ENCODE measurements at places on chromosomes 5 and 9.
A peak's percentile ranks its signal among the peaks of the same experiment; 100 is the strongest.

- DNase-seq = no peak
Measured at GRCh38 chr9:101739311-101739710, 864 bp upstream of the GRIN3A start.

- DNase-seq = no peak
Measured at GRCh38 chr5:150313501-150313900, 10.8 kb upstream of the ARSI start.

DNA sequence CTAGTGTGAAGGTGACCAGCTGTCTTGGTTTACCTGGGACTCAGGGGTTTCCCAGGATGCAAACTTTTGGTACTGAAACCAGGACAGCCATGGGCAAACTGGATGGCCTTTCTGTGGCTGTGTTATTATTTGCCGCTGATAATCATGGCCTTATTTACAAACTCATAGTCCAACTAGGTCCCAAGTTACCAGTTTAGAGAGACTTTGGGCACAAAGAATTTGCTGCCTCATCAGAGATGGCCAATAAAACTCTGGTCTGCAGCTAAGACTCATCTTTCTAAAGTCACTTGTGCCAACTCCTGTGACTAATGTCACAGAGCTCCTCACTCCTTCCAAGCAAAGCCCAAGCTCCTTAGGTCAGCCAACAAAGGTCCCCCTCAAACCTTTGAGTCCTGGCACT, 47.5 kb upstream of the PLPP6 start:
- no peak for DNase-seq

DNA sequence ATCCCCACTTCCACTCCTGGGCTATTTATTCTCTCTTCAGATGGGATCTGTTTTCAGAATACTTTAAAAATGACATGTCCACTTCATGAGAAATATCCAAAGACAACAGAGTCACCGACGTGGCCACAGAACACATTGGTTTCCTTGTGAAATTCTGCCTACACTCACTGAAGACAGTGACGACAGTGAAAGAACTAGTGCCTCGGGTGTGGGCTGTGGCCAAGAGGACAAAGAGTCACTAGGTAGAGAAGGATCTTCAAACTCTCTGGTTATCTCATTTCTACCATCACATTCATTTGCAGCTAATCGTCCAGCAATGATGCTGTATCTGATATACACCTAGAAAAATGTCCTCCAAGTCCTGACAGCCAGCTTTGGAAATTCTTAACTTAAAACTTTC, 59.1 kb downstream of the HABP4 start:
- DNase-seq = no peak

DNA sequence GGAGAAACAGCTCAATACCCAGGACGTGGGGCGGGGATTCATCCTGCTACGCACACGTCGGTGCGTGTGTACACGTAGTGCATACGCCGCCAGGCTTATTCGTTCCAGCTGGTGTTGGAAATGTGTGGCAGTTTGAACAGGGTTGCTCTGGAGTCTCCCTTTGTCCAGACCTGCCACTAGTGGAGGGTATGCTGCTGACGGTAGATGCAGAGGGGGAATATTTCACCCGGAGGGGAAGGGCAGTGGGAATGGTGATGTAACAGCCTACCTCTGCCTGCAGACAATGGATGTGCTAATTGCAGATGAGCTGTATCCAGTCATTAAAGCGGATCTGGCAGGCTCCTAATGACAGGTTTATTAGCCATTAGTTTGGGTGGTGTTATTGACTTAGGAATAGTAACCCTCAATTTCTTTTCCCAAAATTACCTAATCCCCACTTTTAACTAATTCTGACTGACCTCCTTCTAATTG, 142.7 kb downstream of the PAX5 start:
- DNase-seq = no peak

- no peak for DNase-seq
Measured at GRCh38 chr5:107169867-107170266, 500.9 kb downstream of the EFNA5 start.

GRCh38 chr9:27659571-27659970, 86.3 kb upstream of the C9orf72 start:
- no peak for DNase-seq

DNA sequence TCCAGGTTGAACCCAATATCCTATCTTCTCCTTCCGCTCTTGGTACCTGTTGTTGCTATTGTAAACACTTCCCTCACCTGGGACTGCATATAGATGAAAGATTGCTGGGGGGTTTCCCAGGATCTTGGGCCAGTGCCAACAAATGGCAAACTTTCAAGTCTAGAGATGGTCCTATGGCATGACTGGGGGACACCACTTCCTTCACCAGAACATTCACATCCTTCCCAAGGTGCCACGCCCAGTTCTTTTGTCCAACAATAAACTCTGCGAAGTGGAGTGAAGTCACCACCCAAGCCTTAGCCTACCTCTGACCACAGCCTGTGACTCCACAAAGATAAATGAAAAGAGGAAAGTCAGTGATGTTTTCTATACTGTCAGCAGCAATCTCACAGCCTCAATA, 34.4 kb downstream of the DOCK8 start:
- no peak for DNase-seq

DNA sequence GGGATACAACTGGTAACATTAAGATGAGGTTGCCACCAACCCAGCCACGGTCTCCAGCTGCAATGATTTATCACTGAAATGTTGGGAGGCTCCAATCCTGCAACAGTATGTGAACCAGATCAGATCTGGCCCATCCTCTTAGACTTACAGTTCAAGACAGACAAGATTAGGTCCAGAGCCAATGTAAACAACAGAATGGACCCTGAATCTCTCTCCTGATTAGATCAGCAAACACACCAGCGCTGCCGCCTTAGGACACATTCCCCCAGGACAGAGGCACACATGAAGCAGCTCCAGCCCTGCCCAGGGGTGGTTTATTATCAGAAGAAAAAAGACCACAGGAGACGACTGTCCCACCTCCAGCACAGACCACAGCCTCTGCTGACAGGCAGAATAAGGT, 82.1 kb downstream of the SLIT3 start:
- DNase-seq = no peak

DNA sequence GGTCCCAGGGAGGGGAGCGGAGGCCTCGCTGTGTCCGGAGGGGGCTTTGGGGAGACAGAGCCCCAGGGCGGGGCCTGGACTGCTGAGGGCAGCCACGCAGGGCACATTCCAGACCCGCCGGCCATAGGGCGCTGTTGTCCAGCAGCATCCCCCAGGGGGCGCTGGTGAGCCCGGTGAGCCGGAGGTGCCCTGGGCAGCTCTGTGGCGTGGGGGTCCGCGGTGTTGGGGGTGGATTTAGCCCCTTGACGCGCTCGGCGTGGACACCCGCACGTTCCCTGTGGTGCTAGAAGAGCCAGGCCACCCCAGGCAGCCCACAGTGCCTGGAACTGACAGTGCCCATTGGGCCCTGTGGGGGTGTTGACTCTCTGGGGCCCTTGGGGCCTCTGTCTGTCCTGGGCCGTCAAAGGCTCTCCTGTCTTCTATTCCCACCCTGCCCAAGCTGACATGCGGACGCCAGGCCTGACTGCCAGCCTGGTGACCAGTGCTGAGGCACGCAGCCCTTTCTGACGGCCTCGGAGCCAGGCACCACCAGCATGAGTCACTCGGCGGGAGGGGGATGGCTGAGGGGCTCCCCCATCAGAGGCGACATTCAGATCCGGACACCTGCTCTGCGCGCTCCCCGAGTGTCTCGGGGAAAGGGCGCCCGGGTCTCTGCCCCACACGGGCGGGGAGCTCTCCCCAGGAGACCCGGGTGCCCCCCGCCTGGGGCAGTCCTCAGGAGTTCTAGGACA, 23.9 kb downstream of the TPPP start:
- DNase-seq = no peak

- DNase-seq = no peak
Measured at GRCh38 chr5:145855763-145856267, 17.0 kb downstream of the GRXCR2 start.

GRCh38 chr5:129216001-129216400, 121.5 kb downstream of the ISOC1 start:
- no peak for DNase-seq

- no peak for DNase-seq
Measured at GRCh38 chr5:72394688-72395087, 74.5 kb downstream of the PTCD2 start.

GRCh38 chr9:132056717-132057560, 22.7 kb downstream of the MED27 start:
- DNase-seq = no peak

DNA sequence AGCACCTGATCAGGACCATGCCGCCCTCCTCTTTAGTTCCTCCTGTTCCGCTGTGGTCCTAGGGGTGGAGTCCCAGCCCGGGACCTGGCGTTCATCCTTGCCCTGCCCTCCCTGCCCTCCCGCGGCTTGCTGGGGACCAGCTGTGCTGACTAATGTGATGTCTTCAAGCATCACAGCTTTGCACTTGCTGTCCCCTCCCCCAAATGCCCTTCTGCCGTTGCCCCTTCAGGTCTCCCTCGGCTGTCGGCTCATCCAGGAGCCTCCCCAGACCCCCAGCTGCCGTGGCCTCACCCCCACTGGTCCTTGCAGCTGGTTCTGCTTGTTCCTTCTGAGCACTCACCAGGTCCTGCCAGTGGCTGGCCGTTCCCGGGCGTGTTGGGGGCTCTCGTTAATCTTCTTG, 19.9 kb downstream of the RXRA start:
- DNase-seq = peak; percentile 89

- DNase-seq = no peak
Measured at GRCh38 chr5:65858316-65858715, 68.1 kb upstream of the ERBIN start.

DNA sequence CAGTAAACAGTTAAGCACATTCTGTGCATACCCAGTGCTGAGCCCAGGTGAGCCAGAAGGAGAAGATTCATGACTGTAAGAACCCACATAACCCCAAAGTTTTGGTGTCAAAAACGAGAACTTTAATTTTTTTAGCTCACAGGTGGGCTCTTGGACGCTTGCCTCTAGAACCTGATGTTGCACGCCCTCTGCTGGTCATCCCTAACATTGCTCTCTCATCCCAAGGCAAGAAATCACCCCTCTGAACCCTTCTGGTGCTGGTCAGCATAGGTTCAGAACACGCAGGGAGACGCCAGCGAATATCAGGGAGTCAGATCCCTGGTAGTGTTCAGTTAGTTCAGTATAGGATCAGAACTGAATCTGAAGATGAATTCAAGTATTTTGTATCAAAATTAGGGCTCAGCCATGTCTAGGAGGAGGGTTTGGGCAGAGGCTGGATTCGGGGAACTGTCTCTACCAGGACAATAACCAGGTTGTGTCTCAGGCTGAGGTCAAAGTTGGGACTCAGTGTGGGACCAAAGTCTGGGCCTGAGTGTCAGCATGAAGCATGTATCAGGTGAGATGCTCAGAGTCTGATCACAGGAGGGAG, 4.1 kb upstream of the DNAJB5 start:
- DNase-seq = no peak

- DNase-seq = no peak
Measured at GRCh38 chr9:76761448-76761847, 2.8 kb upstream of the PCA3 start.

- DNase-seq = no peak
Measured at GRCh38 chr5:174246743-174247142, 201.2 kb downstream of the NSG2 start.
